ENCODE measurements at places on chromosomes 3 and 15. TPM values are rescaled to one million over a fixed set of nuclear protein-coding genes. Genes with fewer than 3 reads are reported as not detected.

The CAND2 gene
- total RNA-seq, result 1.8 TPM

DNA sequence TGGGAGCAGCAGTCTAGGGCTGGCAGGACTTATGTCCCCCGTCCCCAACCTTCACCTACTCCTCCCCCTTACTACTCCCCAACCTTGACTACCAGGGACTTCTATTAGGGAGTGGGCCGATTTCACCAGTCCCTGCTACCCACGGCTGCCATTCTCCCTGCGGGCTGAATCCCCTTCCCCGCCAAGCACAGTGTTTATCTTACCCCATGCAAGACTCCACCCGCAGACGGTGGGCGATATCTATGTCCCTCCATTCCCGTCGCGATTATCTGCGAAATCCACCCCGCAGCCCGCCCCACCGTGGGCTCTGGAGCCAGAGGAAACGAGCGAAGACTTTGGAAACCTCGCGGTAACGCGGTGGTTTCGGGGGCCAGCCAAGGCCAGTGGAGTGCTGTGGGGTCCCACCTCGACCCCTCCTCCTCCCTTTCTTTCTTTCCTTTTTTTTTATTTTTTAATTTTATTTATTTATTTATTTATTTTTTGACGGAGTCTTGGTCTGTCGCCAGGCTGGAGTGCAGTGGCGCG, 4.7 kb downstream of the ISLR2 start:
- no peak for DNase-seq
- H3K4me3 ChIP-seq, result peak overlapping the region; percentile 43
- H3K4me1 ChIP-seq, result peaks cover 44% of the 10 kb centered on the region

DNA sequence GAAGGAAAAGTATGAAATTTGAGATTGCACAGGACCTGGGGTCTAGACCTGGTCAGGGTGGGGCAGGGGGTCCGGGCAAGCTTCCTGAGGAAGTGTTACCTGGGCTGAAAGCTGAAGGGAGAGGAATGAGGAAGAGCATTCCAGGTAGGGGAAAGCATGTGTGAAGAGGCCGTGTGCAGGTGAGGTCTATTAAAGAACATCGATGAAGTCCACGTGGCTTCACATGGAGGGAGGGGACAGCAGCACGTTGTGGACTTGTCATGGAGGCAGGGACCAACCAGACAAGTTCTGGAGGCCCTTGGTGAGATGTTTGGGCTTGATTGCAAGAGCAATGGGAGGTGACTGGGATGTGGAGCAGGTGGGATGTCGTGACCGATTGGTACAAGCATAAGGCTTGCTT, 47.1 kb downstream of the IDH2 start:
- DNase-seq, result no peak
- no peaks in the 10 kb centered on the region for H3K27me3 ChIP-seq
- no peaks in the 10 kb centered on the region for H3K36me3 ChIP-seq
- no peak overlapping the region for H3K27ac ChIP-seq

DNA sequence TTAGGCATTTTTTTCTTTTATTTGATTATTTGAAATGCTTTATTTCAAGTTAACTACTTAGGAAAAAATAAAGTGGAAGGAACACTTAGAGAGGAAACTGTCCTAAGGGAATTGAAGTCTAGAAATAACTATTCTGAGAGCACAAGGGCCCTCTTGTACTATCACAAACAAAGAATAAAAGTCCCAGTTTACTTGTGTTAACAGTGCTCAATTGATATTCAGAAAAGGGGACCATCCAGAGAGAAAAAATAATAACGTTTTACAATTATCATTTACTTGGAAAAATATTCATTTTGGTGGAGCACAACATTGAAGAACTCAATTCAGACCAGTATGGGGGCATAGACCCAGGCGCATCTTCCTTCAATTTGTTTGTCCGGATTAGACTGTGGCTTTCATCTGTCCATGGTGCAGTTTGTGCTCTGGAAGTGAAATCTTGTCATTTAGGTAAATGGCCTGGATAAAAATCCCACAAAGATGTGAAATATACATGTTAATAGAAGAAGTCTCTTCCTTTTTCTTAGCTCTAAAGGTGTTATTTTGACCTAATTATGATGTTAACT, 54.5 kb upstream of the SAMMSON start:
- DNase-seq, result no peak
- H3K4me1 ChIP-seq, result no peaks in the 10 kb centered on the region
- H3K4me3 ChIP-seq, result no peak overlapping the region
- H3K27me3 ChIP-seq, result no peaks in the 10 kb centered on the region
- H3K36me3 ChIP-seq, result no peaks in the 10 kb centered on the region
- no peak overlapping the region for H3K27ac ChIP-seq

DNA sequence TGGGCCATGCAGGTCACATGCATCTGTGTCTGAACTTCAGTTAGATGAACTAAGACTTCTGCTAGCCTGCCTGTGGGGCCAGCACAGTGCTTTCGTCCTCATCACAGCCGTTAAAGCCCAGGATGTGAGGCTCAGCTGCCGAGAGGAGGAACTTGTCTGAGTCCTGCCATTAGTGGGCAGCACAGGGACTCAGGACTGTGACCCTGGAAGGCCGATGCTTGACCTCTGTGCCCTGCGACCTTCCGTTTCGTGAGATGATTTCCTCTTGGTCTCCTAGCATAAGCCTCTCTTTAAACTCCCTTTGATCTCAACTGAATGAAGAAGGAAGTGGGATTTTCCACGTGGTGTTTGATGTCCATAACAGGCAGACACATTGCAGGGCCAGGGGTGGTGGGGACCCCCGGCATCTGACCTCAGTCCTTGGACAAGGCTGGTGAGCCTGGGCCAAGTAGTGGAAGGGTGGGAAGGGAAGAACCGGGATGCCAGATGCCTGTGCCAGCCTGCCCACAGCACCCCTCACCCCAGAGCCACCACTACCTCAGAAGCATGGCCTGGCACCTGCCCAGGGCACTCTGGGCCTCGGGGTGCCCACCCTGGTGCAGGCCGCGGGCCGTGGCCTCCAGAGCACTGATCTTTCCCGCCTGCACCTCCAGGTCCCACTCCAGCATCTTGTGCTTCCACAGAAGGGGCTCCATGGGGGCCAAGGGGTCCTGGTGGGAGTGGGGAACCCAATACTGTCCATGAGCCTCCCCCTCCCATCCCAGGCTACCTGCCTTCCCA, 21.6 kb downstream of the PLA2G4B start:
- H3K27me3 ChIP-seq, result no peaks in the 10 kb centered on the region
- DNase-seq, result no peak
- H3K36me3 ChIP-seq, result no peaks in the 10 kb centered on the region
